T-helper 1 cell treated with Interleukin-12 subunit alpha and Interleukin-12 subunit beta and Interleukin-4 antibody, amounts not matched to agents 30 ng/mL and 1 ng/mL, for 36 hours (primary cell): ENCODE measurements at places on chromosomes 1 and 21. TPM values are rescaled to one million over a fixed set of nuclear protein-coding genes. Genes with fewer than 3 reads are reported as not detected.

Gene CD101
- 1.9 and 2.3 TPM in 2 replicates for total RNA-seq

Gene PRR9
- not detected in 2 replicates for total RNA-seq

Gene KCNA3
- 113 and 115 TPM in 2 replicates for total RNA-seq

Gene RALGPS2
- 1.8 and 2.3 TPM in 2 replicates for total RNA-seq

Gene OSCP1
- total RNA-seq: 0.41 TPM in 1 of 2 replicates, not detected in the other

Gene PAX7
- total RNA-seq: not detected in 2 replicates

Gene RGS13
- not detected in 2 replicates for total RNA-seq

Gene EPHA10
- 0.05 TPM in 1 of 2 replicates, not detected in the other for total RNA-seq

Gene AGT
- total RNA-seq: not detected in 2 replicates

Gene C1orf115
- total RNA-seq: 0.32 and 0.37 TPM in 2 replicates

Gene ELAPOR1
- 5.7 and 6.8 TPM in 2 replicates for total RNA-seq

Gene RAVER2
- 0.34 and 0.42 TPM in 2 replicates for total RNA-seq

Gene AADACL3
- total RNA-seq: not detected in 2 replicates
